SHP77 treated with DMSO at 0.1 percent for 48 hours (cell line): ENCODE measurements at places on chromosomes 12 and 14.

DNA sequence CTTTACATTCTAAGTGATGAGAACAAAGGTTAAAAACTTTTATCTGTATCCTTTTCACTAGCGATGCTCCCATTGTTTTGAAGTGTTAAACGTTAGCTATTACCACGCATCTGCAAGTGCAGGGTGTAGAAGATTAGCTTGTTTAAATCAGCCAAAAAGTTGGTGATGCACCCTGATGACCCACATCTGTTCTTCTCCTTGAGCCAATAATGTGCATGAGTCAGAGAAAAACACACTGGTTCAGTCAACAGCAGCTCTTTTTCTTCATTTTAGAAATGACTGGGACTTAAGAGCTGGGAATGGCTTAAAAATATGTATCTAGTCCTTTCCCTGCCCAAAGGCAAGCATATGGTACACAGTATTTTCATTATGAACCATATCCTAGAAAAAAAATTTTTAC lies 323.5 kb upstream of the PDE3A start:
- DNase-seq: no peak

DNA sequence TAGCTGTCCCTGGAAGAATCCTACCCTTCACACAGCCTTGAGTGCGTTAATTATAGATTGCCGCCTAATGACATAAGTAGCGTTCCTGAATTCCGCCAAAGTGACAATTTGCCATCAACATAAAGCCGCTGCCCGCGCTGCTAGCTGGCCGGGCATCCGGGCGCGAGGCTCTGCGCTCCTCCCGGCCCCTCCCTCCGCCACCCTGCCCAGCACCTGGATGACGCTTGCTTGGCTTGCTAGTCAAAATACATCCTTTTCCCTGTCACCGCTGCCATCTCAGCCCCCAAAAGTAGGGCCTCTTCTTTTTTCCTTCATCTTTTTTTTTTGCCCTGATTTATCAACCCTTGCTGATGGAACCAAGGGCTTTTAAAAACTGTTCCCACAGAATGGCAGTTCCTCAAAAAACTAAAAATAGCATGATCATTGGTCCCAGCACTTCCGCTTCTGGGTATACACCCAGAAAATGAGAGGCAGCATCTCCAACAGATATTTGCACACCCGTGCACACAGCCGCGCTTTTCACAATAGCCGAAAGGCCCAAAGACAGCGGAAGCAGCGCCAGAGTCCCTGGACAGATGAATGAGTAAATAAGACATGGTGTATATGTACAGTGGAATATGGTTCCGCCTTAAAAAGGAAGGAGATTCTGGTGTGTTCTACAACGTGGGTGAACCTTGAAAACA lies 235.2 kb downstream of the BCL11B start:
- no peak for DNase-seq

DNA sequence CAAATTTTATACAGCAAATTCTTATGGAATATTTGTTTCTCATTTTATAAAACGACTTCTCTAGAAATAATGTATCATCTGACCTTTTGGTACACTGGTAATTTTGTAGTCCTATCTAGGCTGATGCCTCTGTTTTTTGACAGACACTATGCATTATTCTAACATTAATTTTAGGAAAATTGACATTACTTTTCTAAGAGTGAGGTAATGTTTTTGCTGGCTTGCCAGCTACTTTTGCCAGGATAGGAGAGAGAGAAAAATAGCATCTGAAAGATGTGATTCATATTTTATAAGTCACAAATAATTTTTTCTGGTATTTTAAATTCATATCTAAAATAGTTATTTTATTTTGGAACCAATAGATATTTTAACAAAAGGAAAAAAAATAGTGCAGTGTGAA lies 153.5 kb downstream of the CCDC91 start:
- no peak for DNase-seq

GRCh38 chr12:94133964-94134795 lies 14.2 kb upstream of the PLXNC1 start:
- peak; percentile 16 for DNase-seq

DNA sequence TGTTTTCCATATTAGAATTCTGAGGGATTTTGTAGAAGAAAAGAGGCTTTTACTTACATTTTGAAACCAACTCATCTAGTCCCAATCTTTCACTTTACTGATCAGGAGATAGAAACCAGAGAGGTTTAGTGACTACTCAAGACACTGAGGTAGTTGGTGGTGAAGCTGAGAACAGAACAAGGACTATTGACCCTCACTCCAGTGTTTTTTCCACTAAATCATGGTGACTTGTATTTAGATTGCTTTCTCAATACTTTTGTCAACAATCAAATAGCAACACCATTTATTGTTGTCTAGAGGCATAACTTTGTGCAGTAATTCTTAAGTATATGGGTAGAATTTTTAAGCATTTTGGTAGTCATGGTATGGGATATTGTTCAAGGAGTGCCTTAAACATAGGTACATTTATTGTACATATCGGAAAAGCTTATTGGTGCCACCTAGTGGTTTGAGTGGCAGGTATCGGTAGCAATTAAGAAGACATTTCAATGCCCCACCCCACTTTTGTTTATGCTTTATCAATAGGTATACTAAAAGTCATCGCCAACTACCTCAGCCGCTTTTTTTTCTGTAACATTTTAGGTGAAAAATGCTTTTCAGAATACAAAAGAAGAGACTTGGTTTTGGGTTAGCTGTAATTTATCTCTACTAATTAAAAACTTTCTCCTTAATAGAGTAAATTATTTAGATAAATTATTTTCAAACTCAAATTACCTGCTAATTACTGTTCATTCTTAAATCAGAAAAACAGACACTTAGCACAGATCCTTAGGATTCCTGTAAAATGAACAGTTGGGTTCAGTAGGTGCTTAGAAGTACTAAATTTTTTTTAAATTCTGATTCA lies 47.3 kb upstream of the PAWR start:
- DNase-seq: peak; percentile 29

GRCh38 chr12:15752785-15753184 lies 36.4 kb downstream of the EPS8 start:
- no peak for DNase-seq

GRCh38 chr12:76444408-76444984 lies 96.3 kb upstream of the BBS10 start:
- no peak for DNase-seq

- DNase-seq: no peak
Observed at GRCh38 chr12:94157181-94157580, 8.8 kb downstream of the PLXNC1 start.

DNA sequence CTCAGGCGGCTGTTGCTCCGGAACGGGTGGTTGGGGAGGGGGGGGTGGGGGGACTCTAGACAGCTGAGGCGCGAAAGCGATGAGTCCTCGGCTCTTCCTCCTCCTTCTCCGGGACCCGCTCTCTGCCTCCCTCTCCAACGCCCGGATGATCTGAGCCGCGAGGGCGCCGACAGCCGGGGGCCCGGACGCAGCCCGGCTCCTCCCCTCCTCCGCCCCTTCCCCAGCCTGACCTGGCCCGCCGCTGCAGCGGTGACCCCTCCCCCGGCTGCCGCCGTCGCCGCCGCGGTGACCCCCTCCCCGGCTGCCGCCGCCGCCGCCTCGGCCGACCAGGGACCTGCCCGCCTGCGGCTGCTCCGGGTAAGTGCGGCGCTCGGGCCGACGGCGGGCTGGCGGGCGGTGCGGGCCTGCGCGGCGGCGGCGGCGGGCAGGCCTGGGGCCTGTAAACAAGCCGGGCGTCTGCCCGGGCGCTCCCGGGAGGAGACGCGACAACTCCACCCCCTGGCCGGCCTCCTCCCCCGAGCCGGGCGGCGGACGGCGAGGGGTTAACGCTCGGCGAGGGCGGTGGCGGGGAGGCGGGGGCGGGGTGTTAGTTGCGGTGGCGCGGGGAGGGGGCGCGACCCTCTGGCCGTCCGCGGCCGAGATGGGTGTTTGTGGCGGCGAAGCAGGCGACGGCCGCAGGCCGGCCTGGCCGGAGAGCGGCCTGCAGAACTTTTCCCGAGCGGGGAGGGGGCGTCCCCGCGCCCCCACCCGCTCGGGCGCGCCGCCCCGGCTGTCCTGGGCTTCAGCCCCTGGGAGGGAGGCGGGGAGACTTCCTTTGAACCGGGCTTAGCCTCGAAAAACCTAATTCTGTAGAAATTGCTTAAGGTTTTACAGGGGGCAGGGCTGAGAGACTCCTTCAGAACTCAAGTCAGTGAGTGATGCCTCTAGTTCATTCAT lies 568 bp downstream of the PPM1A start:
- DNase-seq: peak; percentile 50

DNA sequence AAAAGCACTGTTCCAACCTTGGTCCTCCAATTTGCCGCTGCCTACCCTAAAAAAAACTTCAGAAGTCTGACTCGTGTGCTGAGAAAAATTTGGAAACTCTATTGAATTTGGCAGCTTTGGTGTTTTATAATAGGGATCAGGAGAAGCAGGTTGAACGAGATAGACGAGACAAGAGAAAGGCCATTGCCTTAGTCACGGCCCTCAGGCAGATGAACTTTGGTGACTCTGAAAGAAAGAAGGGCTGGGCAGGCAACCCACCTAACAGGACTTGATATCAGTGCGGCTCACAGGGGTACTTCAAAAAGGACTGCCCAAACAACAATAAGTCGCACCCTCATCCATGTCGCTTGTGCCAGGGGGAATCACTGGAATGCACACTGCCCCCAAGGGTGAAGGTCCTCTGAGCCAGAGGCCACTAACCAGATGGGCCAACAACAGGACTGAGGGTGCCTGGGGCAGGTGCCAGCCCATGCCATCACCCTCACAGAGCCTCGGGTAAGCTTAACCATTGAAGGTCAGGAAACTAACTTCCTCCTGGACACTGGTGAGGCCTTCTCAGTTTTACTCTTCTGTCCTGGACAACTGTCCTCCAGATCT lies 102.5 kb upstream of the SSTR1 start:
- DNase-seq: no peak

DNA sequence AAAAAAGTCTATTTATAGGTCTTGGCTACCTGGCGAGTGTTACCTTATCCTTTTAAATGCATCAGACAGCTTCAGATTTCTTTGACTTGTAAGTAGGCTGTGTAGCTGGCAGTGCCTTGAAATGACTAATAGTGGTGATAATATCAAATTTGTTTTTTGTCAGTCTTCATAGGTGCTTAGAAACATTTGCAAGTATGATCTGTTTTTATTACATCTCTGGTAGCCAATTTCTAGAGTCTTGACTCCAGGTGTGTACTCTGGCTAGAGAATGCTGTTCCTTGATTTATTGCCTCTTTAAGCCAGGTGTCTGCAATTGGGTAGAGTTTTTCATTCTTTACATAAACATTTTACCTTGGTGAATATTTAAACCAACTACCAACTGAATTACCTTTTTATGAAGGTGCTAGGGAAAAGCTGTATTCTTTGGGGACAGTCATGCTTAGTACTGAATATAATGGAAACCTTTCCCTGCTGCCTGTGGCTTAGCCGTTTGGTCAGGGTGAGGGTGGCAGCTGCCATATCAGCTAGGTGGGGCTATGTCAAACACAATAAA lies 32.6 kb downstream of the MLXIP start:
- peak; percentile 7 for DNase-seq

DNA sequence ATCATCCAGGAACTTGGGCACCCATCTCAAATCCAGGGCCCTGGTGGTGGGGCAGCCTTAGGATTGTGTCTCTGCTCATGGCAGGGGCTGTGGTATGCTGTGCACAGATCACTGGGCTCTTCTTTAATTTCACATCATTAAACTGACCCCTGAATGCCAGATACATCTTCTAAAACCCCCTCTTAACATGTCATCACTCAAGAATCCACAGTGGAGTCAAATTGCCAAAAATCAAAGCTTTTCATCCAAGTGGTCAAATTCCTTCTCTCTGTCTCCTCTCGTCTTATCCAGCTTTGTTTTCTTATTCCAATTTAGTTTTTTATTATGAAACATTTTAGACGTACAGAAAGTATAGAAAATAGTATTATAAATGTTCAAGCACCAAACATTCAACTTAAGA lies 97.5 kb downstream of the ADCK1 start:
- no peak for DNase-seq

- no peak for DNase-seq
Observed at GRCh38 chr12:20646239-20646827, 48.8 kb upstream of the SLCO1C1 start.

DNA sequence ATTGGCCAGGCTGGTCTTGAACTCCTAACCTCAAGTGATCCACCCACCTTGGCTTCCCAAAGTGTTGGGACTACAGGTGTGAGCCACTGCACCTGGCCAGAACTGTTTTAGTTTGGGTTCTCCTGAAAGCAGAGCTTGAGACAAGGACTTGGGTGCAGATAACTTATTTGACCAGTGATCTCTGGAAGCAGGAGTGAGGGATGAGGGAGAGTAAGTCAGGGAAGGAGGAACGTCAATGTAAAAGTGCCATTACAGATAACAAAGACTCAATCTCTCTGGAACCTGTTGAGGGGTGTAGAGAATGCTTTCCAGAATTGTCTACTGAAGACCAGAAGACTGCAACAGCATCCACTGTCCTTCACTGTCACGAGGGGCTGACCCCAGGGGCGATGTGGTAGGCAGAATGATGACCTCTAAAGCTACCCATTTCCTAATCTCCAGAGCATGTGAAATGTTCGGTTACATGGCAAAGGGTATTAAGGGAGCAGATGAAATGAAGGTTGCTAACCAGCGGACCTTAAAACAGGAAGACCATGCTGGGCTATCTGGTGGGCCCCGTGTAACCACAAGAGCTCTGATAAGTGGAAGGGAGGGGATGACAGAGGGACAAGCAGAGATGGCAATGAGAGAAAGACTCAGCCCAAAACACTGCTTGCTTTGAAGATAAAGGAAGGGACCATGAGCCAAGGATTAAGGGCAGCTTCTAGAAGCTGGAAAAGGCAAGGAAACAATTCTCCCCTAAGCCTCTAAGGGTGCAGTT lies 207.8 kb downstream of the RBM19 start:
- DNase-seq: no peak

DNA sequence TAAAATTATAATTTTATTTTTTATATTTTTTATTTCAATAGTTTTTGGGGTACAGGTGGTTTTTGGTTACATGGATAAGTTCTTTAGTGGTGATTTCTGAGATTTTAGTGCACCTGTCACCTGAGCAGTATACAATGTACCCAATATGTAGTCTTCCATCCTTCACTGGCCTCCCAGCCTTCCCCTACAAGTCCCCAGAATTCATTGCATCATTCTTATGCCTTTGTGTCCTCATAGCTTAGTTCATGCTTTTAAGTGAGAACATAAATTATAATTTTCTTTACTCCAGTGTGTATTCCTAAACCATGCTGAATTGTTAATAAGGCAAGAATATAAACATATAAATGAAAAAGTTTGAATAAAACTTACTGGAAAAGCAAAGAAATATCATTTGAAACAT lies 19.1 kb upstream of the NFKBIA start:
- no peak for DNase-seq

GRCh38 chr14:22926316-22926715 lies 2.9 kb downstream of the PRMT5 start:
- no peak for DNase-seq

GRCh38 chr12:22835431-22835830 lies 210.5 kb downstream of the ETNK1 start:
- no peak for DNase-seq

- DNase-seq: no peak
Observed at GRCh38 chr12:111586986-111587385, 12.1 kb downstream of the ATXN2 start.
